Kidney (tissue), 22 donors: ENCODE measurements at places on chromosomes 4 and X. TPM values are rescaled to one million over a fixed set of nuclear protein-coding genes. Genes with fewer than 3 reads are reported as not detected.

Gene PRRG1
- 23.4 TPM for total RNA-seq

Gene PAGE2B
- total RNA-seq, result not detected

Gene STK26
- total RNA-seq, result 4.3 TPM

Gene ARHGAP36
- 0.13 TPM for total RNA-seq

Gene CSN1S1
- not detected for total RNA-seq
